ENCODE measurements at places on chromosomes 3 and 15. TPM values are rescaled to one million over a fixed set of nuclear protein-coding genes. Genes with fewer than 3 reads are reported as not detected.
A peak's percentile ranks its signal among the peaks of the same experiment; 100 is the strongest.

The MKRN2OS gene
- not detected for total RNA-seq

DNA sequence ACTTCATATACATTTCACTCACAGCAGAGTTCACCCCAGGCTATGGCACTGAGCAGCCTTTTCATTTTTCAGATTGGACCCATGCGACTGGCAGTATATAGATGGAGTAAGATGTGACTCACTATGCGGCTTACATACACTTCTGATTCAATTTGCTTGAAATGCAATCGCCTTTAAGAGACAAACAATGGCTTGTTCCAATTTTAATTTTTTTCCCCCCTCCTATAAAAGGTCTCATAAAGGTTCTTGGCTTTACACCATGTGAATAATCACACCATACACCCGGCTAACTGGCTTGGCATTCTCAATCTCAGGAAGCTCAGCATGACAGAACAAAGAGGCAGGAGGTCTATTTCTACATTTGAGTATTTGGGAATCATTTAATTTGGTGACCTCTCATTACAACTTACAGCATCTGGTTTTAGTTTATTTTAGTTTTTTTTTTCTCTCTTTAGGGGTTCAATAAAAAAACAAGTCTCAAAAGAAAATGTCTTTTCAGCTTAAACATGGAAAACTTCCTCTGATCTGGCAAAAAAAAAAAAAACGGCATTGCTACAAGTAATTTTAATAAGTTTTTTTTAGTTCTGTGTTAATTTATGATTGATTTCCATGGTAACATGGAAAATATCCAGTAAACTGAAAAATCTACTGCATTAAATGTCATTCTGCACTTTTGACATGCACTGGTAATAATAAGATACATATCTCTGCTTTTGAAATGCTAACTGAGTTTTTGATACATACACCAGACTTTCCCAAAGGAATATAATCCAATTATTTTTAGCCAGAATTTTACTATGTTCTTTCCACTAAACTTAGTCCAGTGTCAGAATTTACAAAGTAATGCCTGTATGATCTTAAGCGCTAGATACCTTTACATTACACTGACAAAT is 38.8 kb downstream of the GADL1 start:
- no peaks in the 10 kb centered on the region for H3K36me3 ChIP-seq
- no peaks in the 10 kb centered on the region for H3K4me1 ChIP-seq
- no peak for DNase-seq
- no peak overlapping the region for H3K27ac ChIP-seq
- H3K27me3 ChIP-seq, result no peaks in the 10 kb centered on the region

DNA sequence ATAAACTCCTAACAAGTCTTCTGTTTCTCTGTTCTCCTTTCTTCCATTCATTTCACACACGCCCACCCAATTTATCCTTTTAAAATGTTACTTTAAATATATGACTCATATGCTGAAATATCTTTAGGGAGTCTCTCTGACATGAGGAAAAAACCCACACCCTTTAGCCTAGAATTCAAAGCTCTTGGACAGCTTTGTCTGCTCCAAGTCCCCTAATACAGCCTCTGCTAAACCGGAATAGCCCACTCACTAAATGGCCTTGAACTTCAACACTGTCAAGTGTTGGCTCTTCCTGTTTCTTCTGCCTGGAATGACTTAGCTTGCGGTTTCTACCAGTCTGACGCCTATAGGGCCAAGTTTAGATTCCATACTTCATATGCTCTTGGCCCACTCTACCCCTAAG is 3.3 kb upstream of the CD96 start:
- peak; percentile 40 for DNase-seq
- no peaks in the 10 kb centered on the region for H3K27me3 ChIP-seq
- H3K4me1 ChIP-seq, result peaks cover 20% of the 10 kb centered on the region
- H3K36me3 ChIP-seq, result no peaks in the 10 kb centered on the region

DNA sequence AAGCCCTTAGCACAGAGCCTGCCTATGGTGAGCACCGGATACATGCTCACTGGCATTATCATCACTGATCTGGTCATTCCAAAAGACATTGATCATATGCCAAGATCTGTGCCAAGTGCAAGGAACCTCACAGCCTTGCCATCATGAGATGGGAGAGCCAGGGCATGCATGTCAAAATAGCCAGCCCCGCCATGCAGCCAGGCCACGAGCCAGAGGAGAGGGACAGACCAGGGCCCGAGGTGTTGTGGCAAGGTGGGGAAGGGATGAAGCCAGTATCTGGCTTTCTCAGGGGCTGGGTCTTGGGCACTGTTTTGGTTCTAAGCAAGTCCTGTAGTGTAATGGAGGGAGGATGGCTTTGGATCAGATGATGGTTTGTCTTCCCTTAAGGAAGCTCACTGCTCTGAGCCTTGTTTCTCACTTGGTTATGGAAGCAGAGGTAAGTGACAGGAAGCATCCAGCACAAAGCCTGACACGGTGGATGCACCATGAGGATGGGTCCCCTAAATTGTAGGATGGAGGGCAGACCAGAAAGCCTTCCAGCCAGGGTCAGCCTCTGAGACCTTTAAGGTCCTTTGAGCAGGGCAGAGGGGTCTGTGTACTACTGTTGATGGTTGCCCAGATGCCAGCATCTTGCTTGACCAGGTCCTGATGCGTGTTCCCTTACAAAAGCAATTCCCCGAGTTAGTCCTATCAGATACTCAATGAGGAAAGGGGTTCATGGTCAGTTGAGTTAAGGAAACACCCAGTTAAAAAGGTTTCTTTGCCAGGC is 247.7 kb upstream of the TLE3 start:
- DNase-seq, result no peak
- H3K27me3 ChIP-seq, result no peaks in the 10 kb centered on the region
- no peaks in the 10 kb centered on the region for H3K4me1 ChIP-seq
- no peak overlapping the region for H3K27ac ChIP-seq

- H3K27ac ChIP-seq, result no peak overlapping the region
- DNase-seq, result peak; percentile 29
- no peaks in the 10 kb centered on the region for H3K36me3 ChIP-seq
- H3K4me3 ChIP-seq, result no peak overlapping the region
Measured at GRCh38 chr15:73265536-73266153, 103.1 kb downstream of the HCN4 start.

The SMCO1 gene
- total RNA-seq, result not detected

The ANKRD34C gene
- not detected for total RNA-seq

GRCh38 chr15:57708047-57708446 is 1.5 kb downstream of the POLR2M start:
- DNase-seq, result no peak
- no peaks in the 10 kb centered on the region for H3K36me3 ChIP-seq
- H3K4me3 ChIP-seq, result no peak overlapping the region
- H3K27ac ChIP-seq, result peak overlapping the region; percentile 98
- no peaks in the 10 kb centered on the region for H3K27me3 ChIP-seq

The TTC21A gene
- total RNA-seq, result 3.5 TPM

The MORC1 gene
- not detected for total RNA-seq

GRCh38 chr3:112650482-112650881 is 9.5 kb upstream of the CCDC80 start:
- no peak for DNase-seq
- H3K4me3 ChIP-seq, result no peak overlapping the region
- no peaks in the 10 kb centered on the region for H3K27me3 ChIP-seq
- H3K36me3 ChIP-seq, result no peaks in the 10 kb centered on the region
- H3K4me1 ChIP-seq, result no peaks in the 10 kb centered on the region
- H3K27ac ChIP-seq, result no peak overlapping the region

The GCSAM gene
- total RNA-seq, result 18.2 TPM

The GRAMD2A gene
- total RNA-seq, result not detected

GRCh38 chr3:110752307-110752706 is 319.3 kb upstream of the NECTIN3 start:
- H3K36me3 ChIP-seq, result no peaks in the 10 kb centered on the region
- no peak overlapping the region for H3K27ac ChIP-seq
- H3K4me3 ChIP-seq, result no peak overlapping the region
- no peaks in the 10 kb centered on the region for H3K4me1 ChIP-seq

The STRIT1 gene
- total RNA-seq, result not detected

DNA sequence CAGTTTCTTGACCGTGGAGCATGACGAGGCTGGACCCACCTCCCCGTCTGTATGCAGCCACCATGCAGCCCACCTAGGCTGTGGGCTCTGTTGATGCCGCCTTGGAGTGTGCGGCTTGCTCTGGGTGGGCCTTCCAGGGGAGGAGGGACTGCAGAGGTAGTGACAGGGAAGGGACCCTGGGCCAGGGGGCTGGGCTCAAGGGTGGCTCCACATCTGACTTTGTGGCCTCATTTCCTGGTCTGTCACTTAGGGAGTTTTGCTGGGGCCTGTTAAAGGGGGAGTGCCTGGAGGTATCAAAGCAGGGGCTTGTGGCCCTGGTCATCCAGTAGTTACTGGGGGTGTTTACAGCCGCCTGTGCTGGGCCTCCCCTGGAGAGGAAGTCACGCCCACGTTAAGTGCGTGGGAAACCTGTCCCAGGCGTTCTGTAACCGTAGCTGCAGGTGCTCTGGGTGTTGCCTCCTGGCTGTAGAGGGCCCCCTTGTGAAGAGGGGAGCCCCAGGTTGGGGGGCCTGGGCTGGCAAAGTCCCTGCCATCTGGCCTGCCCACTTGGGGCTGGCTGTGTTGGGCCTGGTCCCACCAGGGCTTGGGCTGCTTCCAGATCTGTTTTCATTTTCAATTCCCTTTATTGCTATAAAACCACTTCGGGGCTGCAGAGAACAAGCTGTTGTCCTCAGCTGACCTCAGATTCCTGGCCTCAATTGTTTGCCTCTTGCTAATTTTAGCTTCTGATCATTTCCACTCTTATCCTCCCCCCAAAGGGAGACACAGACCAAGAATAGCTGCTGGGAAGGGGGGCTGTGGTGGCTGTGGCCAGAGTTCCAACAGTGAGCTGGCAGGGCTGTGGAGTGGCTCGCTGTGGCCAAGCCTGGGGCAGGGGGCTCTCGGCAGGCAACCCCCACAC is 26.5 kb downstream of the KLF13 start:
- H3K36me3 ChIP-seq, result peaks cover 47% of the 10 kb centered on the region
- H3K27ac ChIP-seq, result peak overlapping the region; percentile 99
- peak overlapping the region; percentile 61 for H3K4me3 ChIP-seq
- H3K27me3 ChIP-seq, result no peaks in the 10 kb centered on the region
- peaks cover 89% of the 10 kb centered on the region for H3K4me1 ChIP-seq

GRCh38 chr15:99326235-99326634 is 75.0 kb downstream of the LRRC28 start:
- no peak overlapping the region for H3K4me3 ChIP-seq
- H3K36me3 ChIP-seq, result no peaks in the 10 kb centered on the region
- H3K4me1 ChIP-seq, result no peaks in the 10 kb centered on the region
- DNase-seq, result no peak
- H3K27ac ChIP-seq, result no peak overlapping the region

DNA sequence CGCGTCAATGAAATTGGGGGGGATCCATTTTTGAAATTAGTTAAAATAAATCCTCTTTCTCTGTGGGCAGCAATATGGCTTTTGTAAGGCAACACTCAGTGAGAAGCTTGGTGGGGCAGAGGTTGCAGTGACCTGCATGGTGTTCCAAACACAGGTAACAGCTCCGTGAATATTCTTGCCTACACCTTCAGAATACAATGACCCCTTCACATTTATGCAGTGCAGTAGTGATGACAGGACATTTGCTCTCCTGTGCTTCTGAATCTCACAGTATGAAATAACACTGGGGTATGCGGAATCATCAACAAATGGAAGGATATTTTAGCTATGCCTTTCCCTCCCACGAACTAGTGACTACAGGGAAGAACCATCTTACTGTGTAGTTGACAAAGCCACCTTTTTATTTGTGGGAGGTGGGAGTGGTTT is 6.9 kb downstream of the AHSG start:
- H3K27me3 ChIP-seq, result peaks cover 32% of the 10 kb centered on the region
- no peak for DNase-seq
- H3K36me3 ChIP-seq, result no peaks in the 10 kb centered on the region
- H3K4me3 ChIP-seq, result no peak overlapping the region
- peaks cover 12% of the 10 kb centered on the region for H3K4me1 ChIP-seq

GRCh38 chr3:52250122-52250521 is 4.6 kb downstream of the PPM1M start:
- peaks cover 47% of the 10 kb centered on the region for H3K4me1 ChIP-seq
- DNase-seq, result no peak
- peaks cover 15% of the 10 kb centered on the region for H3K36me3 ChIP-seq
- no peak overlapping the region for H3K4me3 ChIP-seq
- peak overlapping the region; percentile 20 for H3K27ac ChIP-seq

The CACNA2D3 gene
- total RNA-seq, result not detected

- H3K4me1 ChIP-seq, result no peaks in the 10 kb centered on the region
- peaks cover 22% of the 10 kb centered on the region for H3K27me3 ChIP-seq
- H3K36me3 ChIP-seq, result no peaks in the 10 kb centered on the region
- H3K27ac ChIP-seq, result no peak overlapping the region
- H3K4me3 ChIP-seq, result no peak overlapping the region
- no peak for DNase-seq
Measured at GRCh38 chr15:88274553-88275460, 18.3 kb upstream of the NTRK3 start.

The CAMK2N2 gene
- total RNA-seq, result not detected

GRCh38 chr3:130941793-130942192 is 47.9 kb downstream of the ATP2C1 start:
- DNase-seq, result no peak
- no peak overlapping the region for H3K27ac ChIP-seq
- peaks cover 11% of the 10 kb centered on the region for H3K36me3 ChIP-seq
- no peaks in the 10 kb centered on the region for H3K27me3 ChIP-seq
- H3K4me3 ChIP-seq, result no peak overlapping the region

- no peak overlapping the region for H3K4me3 ChIP-seq
- H3K36me3 ChIP-seq, result no peaks in the 10 kb centered on the region
- no peak overlapping the region for H3K27ac ChIP-seq
- H3K4me1 ChIP-seq, result no peaks in the 10 kb centered on the region
- DNase-seq, result no peak
Measured at GRCh38 chr3:136258199-136258598, 8.1 kb downstream of the PCCB start.

The ACKR2 gene
- total RNA-seq, result 1.2 TPM

GRCh38 chr3:10743366-10744097 is 72.5 kb upstream of the SLC6A11 start:
- peaks cover 38% of the 10 kb centered on the region for H3K27me3 ChIP-seq
- H3K27ac ChIP-seq, result no peak overlapping the region
- H3K36me3 ChIP-seq, result no peaks in the 10 kb centered on the region
- peaks cover 7% of the 10 kb centered on the region for H3K4me1 ChIP-seq
- no peak for DNase-seq
- H3K4me3 ChIP-seq, result no peak overlapping the region

The ZNF445 gene
- 14.1 TPM for total RNA-seq

The FAM107A gene
- total RNA-seq, result not detected

DNA sequence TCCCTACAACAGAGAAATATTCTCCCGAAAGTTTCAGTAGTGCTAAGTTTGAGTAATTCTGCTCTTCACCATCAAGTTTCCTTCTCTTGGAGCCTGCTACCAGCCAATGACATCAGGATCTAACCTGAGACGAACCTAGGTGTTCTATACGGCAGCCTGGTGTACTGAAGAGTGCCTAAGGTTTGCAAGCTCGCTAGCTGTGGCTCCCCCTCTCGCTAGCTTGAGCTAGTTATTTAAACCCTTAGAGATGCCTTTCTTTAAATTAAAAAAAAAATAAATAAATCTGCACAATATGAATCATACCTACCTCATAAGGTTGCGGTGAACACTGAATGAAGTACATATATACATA is 1.4 kb upstream of the COL8A1 start:
- no peak overlapping the region for H3K4me3 ChIP-seq
- no peaks in the 10 kb centered on the region for H3K36me3 ChIP-seq
- no peak overlapping the region for H3K27ac ChIP-seq

The KCNAB1 gene
- not detected for total RNA-seq

GRCh38 chr3:138854204-138854603 is 19.5 kb upstream of the PIK3CB start:
- no peak overlapping the region for H3K4me3 ChIP-seq
- no peaks in the 10 kb centered on the region for H3K36me3 ChIP-seq
- H3K27me3 ChIP-seq, result no peaks in the 10 kb centered on the region
- H3K4me1 ChIP-seq, result no peaks in the 10 kb centered on the region
- DNase-seq, result no peak
- no peak overlapping the region for H3K27ac ChIP-seq

The C3orf52 gene
- total RNA-seq, result 2.2 TPM

The C3orf80 gene
- 0.35 TPM for total RNA-seq

The GOLGA8M gene
- total RNA-seq, result 1.6 TPM

All from T-cell (primary cell).